ENCODE measurements at places on chromosomes 4 and X.

GRCh38 chrX:6053141-6053540, 175.5 kb downstream of the NLGN4X start:
- no peak for DNase-seq

- no peak for DNase-seq
Measured at GRCh38 chr4:70313736-70314135, 21.0 kb upstream of the CABS1 start.

DNA sequence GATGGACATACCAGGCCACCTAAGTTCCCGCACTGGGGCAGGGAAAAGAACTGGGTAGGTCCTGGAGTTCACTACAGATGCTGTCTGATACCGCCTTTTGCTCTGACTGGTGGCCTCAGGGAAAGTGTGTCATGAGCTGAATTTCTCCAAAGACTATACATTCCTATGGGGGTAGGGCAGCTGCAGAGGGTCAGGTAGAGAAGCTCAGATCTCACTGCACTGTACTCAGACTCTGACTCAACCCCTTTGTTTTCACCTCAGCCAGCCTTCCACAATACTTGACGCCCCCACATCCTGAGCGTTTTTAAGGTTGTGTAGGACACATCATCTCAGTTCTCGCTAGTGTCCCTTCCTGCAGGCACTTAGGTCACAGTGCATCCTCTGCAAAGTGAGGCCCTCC, 7.8 kb downstream of the GATB start:
- no peak for DNase-seq

DNA sequence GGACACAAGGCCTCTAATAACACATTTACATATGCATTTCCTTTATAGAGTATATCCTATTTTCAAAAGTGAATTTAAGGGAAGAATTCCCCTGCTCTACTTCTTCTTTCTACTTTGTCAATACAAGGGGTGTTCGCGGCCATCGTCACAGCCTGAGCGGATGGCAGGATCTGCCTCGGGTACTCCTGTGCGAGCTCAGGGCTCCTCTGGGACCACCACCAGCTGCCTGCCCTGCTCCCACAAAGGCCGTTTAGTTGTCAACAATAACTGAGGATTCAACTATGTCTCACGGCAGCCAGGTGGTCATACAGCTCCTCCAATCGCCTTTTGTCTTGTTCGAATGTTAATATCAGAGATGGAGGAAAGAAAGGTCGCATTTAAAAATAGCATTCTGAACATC, 228.2 kb upstream of the TENM3 start:
- DNase-seq = no peak

- peak; percentile 51 for DNase-seq
Measured at GRCh38 chrX:30364229-30364628, 55.0 kb upstream of the NR0B1 start.

DNA sequence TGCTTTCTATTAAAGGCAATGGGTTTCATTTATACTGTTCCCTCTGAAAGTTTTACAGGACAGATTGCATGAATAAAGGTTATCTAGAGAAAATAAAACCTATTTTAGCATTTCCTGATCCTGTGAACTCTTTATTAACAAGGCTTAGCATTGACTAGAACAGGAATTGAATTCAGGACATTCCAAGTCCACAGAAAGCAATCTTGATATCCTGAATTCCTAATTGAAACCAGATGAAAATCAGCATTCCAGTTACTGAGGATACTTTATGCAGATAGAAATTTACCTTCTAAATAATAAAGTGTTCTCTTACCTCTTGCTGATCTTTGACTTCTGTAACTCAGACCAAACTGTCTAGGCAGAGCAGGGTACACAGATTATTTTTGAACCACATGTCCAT, 151.4 kb downstream of the ZNF518B start:
- no peak for DNase-seq

DNA sequence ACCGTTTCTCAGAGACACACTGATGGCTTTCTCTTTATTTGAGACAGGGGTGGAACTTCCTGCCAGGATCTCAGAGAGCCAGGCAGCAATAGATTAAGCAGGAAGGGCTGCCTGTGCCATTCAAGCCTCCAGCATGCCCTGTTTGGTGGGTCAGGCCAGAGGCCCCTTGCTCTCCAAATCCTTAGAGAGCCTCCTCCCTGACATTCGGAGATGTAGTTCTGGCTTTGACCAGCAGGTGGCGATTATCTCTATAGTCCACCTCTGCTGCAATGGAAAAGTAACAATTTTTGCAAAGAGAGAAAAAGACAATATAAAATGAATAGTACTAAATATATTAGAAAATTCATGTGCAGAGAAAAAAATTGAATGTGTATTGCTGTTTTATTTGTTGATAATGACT, 93.9 kb downstream of the NXF2B start:
- no peak for DNase-seq

DNA sequence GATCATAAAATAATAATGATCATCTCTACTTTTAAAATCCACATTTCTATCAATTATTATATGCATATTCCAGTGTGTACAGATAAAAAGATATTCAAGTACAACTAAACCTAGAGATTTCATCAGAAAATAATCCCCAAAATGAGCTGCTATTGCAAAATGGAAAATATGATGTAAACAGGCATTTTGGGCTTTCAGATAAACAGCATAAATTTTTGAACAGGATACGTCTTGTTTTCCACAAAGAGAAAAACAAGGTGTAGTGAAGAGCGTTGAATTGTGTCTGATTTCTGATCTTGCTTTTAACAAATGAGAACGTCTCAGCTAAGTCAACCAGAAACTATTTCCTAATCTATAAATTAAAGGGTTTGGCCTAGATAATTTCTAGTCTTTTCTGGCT, 349.6 kb upstream of the FTHL17 start:
- DNase-seq = no peak

DNA sequence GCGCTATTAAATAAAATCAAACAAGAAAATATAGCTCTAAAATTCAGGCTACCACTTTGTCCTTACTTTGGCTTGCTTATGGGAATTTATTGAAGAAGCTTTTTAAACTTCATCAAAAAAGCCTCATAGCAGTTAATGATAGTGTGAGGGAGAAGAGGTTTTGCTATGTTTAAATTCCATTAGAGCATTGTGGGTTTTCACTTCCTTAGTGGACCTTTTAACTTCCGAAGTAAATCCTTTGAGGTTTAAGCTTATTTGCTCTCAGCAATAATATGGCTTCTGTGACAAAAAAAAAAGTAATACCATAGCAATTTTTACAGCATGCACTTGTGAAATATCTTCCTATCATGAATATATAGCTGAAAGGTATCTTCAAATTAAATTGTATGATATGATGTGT, 120.2 kb upstream of the NDST4 start:
- DNase-seq = no peak

DNA sequence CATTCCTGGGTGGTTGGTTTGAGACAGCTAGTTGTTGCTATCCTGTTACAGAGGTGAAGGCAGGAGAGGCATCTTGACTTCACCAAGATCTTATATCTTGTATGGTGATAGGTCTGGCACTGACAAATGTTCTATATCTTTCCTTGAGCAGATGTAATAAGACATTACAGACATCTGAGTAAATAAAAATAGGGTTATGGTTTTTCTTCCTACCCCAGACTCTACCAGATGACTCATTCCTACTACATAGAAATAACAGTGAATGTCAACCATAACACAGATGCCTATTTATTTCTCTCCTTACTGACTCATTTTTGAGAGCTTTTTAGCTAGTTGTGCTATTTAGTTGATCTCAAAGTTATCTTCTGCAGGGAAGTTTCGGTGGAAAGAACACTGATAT, 21.9 kb downstream of the HNRNPH2 start:
- no peak for DNase-seq

- DNase-seq = no peak
Measured at GRCh38 chr4:100657187-100657586, 139.4 kb upstream of the EMCN start.

GRCh38 chr4:138113819-138114400, 128.2 kb downstream of the SLC7A11 start:
- DNase-seq = no peak

- DNase-seq = no peak
Measured at GRCh38 chr4:61934198-61934597, 734.1 kb downstream of the ADGRL3 start.

GRCh38 chr4:113148925-113149324, 99.5 kb downstream of the ANK2 start:
- no peak for DNase-seq

- no peak for DNase-seq
Measured at GRCh38 chr4:16292585-16292984, 66.3 kb upstream of the TAPT1 start.

DNA sequence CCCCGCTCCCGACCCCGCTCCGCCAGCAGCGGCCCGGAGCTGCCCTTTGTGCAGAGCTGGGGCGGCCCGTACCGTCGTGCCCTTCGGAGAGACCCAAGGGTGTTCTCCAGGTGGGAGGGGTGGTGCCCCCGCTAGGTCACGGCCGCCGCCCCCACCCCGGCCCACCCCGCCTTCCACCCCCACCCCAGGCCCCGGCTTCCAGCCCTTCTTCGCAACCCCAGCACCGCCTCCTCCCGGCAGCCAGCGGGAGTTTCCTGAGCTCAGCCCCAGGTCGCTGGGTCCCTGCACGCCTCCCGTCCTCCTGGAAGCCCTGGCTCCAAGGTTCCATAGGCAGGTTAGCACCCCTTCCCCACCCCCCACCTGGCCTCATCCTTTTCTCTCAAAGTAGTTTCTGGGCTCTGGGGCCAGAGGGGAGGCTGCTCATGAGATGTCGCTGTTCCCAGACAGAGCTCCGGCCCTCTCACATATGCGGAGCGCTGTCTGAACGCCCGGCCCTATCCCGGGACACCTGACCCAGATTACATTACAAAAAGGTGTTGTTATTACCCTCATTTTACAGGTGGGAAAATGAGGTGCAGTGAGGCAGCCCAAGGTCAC, 25.2 kb upstream of the FGFR3 start:
- no peak for DNase-seq

DNA sequence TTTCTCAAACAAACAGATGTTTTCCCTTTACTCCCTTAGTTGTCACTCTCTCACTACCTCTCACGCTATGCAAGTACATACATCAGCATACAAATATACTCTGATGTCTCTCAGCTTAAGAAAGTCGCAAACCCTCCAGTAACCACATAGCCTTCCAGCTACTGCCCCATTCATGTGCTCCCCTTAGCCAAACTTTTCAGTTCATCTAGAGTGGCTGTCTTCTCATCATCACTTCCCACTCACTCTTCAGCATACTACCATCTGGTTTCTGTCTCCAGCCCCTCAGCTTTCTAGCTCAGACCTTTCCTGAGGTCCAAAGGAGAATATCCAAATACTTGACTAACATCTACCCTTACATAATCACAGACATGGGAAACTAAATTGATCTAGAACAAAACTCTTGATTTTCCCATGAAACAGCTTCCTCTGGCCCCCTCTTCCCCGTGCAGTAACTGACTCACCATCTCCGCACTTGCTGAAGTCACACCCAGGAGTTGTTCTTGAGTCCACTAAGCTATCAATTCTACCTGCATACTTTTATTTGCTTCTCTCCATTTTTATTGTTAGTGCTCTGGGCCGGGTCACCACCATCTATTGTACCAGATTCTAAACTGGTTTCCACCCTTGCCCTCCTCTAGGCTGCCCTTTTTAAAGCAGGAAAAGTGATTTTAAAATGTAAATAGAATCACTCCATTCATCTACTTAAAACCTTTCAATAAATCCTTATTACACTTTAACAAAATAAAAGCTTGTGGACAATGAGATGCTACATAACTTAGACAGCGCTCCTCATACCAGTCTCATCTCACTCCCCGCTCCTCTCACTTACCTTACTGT, 57.2 kb downstream of the CASP6 start:
- DNase-seq = no peak

- DNase-seq = no peak
Measured at GRCh38 chr4:182101618-182102017, 141.6 kb upstream of the TENM3 start.

GRCh38 chr4:91620952-91621351, 682.8 kb upstream of the GRID2 start:
- DNase-seq = no peak

DNA sequence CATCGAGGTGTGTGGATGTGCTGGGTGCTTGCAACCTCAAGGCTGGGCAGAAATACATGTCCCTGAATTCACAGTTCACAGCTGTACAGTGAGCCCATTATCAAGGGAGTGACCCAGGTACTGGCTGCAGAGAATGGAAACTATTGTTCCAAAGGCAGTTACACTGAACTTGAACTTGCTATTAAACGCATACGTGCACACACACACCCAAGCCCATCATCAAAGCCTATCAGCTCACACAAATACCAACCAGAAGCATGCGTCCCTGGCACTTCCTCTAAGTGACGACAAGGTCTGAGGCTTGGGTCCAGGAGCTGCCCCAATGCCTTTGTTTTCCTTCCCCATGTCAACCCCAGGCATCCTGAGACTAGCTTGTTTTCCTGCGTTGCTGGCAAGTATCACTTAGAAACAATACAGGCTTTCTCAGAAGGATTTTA, 88.6 kb downstream of the IRF2 start:
- no peak for DNase-seq

GRCh38 chrX:37746951-37747350, 32.9 kb upstream of the CYBB start:
- DNase-seq = no peak

DNA sequence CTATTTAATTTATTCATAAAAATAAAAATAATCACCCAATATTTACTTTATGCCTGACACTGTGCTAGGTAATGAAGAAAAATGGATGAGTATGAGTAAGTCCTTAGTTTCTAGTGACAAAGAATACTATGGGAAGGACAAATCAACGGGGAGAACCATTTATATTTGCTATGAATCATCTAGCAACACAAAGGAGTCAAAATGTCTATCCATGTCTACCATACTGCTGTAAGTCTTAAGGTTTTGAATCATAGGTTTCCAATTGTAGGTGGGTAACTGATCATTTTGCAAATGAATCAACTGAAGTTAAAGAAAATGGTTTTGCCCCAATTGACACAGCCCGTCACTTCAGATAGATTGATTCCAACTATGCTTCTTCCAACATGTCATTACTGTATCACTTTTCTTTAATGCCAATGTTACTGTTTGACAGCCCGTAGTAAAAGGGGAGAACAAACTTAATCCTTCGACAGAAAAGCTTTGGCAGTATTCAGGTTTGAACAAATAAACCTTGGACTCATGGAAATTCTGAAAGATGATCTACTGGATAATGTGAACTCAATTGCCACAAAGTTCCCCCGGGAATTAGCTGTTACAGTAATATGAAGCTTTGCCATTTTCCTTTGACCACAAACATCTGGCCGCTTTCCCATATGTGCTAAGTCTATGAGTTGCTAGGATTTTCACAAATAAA, 3.2 kb downstream of the TDO2 start:
- DNase-seq = peak; percentile 11
